Gastrocnemius medialis (tissue), 4 donors: ENCODE measurements at places on chromosomes 1 and 21. TPM values are rescaled to one million over a fixed set of nuclear protein-coding genes. Genes with fewer than 3 reads are reported as not detected.

GRCh38 chr1:157798211-157798610 lies 21.3 kb upstream of the FCRL2 start:
- no peak for DNase-seq

DNA sequence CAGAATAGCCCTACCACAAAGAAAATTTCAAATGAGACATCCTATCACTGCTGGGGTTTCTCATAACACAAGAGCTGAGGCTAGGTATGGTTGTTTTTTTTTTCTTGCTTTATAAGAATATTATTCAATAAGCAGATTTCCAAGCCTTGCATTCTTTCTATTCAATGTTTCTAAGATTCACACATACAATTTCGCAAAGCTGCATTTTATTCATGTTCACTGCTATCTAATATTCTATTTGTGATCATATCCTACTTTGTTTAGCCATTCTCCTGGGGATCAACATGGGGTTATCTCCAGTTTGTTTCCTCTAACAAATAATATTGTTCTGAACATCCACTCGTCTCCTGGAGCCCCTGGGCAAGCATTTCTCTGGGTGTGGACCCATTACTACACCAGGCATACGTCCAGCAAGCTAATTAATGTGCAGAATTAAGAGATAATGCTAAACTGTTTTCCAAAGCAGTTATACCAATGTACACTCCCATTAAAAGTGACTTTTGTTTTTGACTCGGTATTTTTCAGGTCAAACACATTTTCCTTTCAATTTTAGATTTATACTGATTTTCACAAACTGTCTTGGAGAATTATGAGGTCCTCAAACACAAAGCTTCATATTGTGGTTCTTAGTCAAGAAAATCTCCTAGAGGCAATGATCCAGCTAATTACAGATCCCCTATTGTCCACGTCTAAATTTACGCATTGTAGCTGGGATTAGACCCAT lies 15.7 kb upstream of the HLCS start:
- DNase-seq: no peak

DNA sequence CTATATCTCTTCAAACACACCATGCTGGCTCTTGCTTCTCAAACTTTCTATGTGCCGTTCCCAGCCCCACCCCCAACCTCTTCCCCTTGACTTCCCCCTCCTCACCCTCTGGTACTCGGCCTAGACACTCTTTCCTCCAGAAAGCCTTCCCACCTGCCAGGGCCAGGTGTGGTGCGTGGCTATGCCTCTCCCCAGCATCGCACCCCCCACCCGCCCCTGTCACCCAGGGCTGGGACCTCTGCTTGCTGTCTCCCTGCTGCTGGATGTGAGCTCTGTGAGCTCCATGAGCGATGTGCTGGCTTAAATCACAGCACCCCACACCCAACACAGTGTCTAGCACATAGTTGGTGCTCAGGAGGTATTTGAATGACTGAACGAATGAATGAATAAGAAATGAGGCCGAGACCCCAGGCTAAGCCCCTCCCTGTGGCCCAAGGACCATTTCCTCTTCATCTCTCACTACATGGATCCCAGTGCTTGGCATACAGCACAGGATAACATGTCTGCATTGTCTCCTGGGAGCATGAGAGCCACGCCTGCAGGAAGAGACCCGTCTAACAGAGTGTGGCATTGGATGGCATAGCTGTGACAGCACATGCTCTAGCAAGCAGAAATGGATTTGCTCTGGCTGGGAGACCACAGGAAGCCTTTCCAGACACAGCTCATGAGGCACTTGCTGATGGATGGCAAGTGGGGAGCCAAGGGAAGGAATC lies 19.7 kb downstream of the TNNT2 start:
- DNase-seq: no peak

- no peak for DNase-seq
Measured at GRCh38 chr1:61519631-61520030, 205.3 kb downstream of the TM2D1 start.

- no peak for DNase-seq
Measured at GRCh38 chr1:38105267-38105666, 58.7 kb upstream of the POU3F1 start.

DNA sequence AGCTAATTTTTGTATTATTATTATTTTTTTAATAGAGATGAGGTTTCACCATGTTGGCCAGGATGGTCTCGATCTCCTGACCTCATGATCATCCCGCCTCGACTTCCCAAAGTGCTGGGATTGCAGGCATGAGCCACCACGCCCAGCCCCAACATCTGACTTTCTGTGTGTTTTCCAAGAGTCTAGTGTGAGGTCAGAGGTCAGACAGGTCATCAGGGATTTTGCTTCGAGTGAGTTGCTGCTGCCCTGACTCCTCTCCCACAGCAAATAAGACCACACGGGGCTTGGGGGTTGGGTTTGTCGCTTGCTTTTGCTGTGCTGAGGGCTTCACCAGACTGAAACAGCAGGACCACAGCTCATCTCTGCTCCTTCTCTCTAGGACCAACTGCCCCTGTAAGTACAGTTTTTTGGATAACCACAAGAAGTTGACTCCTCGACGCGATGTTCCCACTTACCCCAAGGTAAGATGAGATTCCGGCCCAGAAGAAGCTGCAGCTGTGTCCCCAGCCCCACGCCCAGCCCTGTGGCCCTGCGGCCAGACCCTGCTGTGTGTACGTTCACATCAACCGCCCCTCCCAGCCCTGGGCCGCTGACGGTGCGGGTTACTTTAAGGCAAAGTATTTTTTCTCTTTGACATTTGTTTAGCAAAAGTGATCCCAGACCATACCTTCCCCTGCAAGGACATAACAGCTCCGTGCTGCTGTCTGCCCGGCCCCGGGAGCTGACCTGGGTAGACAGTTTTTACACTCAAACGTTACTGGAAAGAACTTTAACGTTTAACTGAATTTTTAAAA lies 97.5 kb downstream of the PDE9A start:
- DNase-seq: no peak

Gene RGS8
- total RNA-seq: not detected

Gene FMOD
- total RNA-seq: 15.8 TPM

Gene NEK2
- not detected for total RNA-seq
